ENCODE measurements at places on chromosomes 3 and 15.

DNA sequence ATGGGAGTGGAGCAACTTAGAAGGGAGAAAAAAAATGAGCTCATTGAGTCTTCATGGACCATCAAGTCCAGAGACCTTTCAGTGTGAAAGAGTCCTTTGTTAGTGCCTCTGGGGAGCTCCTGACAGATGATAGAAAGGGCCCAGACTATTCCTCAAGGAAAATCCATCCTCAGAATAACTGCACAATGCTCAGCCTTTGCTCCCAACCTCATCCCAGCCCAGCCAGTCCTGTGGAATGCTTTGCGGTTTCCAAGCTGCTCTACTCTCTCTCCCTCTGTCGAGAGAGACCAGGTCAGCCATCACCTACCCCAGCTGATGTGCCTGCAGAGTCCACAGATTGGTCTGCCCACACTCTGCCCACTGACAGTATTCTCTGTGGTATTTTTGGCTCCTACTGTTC is 406.2 kb downstream of the MFSD1 start:
- DNase-seq = no peak

- DNase-seq = no peak
Observed at GRCh38 chr15:28093752-28094535, 5.2 kb downstream of the OCA2 start.

- DNase-seq = no peak
Observed at GRCh38 chr3:177236704-177237103, 39.4 kb upstream of the TBL1XR1 start.

DNA sequence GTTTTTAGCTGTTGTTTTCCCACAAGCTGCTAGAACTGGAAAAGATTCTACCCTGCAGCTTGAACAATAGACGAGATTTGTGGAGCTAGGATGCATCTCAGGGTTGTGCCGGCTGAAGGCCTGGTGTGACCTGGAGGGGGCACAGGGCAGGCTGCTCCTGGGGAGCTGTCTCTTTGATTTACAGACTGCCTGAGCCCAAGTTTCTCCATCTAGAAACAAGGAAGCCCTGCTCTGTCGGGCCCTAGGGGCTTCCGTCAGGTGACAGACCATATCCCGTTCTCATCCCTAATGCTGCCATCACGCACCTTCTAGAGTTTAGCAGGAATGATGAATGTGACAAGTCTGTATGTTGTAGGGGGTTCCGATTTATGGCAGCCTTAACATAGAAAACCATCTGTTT is 7.9 kb upstream of the CPNE9 start:
- DNase-seq = no peak

GRCh38 chr3:156793400-156793799 is 32.8 kb upstream of the LEKR1 start:
- DNase-seq = no peak

GRCh38 chr3:150308481-150309256 is 99.4 kb upstream of the TSC22D2 start:
- DNase-seq = no peak

- no peak for DNase-seq
Observed at GRCh38 chr15:37133602-37134001, 33.3 kb upstream of the MEIS2 start.

DNA sequence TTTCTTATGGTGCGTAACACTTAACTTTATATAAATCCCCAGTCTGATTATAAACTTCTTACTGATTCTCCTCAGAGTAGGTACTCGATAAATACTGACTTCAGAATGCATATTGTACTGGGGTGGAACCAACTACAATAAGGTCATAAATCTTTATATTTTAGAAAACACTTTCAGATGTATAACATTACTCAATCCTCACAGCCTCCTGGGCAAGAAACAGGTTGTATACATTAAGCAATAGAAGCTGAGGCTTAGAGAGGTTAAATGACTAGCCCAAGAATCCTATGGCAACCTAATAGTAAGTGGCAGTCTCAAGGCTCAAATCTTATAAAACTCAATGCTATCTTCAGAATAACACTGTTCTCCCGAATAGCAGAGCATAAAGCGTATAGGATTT is 9.1 kb downstream of the VPS13C start:
- DNase-seq = no peak

Data from stimulated activated CD8-positive, alpha-beta memory T cell treated with anti-CD3 and anti-CD28 coated beads, Interleukin-4, amount 100 ng/mL, for 4 hours (primary cell).